HFFc6 (cell line): ENCODE measurements at places on chromosomes 3 and 15.

GRCh38 chr3:125221831-125222230 lies 9.3 kb upstream of the SLC12A8 start:
- no peak for DNase-seq

GRCh38 chr3:41608347-41608746 lies 353.6 kb downstream of the ULK4 start:
- DNase-seq = no peak

GRCh38 chr15:43903864-43904290 lies 77.1 kb downstream of the WDR76 start:
- peak; percentile 29 for DNase-seq

DNA sequence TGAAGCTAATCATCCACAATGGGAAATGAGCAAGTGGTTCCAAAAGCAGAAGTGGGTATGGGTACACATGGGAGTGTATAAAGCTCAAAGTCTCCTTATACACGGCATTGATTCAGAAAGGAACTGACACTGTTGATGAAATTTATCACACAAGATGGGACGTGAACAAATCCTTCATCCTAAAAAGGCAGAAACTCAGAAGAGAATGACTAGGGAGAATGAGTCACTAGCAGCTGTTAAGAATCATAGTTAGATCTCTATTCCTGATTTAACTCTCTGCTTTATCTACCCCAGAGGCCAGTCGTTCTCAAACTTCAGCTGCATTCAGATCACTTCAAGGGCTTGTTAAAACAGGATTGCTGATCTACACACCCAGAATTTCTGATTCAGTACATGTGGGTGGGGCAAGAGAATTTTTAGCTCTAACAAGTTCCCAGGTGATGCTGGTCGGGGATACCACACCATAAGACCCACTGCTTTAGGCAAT lies 97.7 kb upstream of the PHLDB2 start:
- DNase-seq = peak; percentile 80
